ENCODE measurements at places on chromosomes 13 and 19.
A peak's percentile ranks its signal among the peaks of the same experiment; 100 is the strongest.

DNA sequence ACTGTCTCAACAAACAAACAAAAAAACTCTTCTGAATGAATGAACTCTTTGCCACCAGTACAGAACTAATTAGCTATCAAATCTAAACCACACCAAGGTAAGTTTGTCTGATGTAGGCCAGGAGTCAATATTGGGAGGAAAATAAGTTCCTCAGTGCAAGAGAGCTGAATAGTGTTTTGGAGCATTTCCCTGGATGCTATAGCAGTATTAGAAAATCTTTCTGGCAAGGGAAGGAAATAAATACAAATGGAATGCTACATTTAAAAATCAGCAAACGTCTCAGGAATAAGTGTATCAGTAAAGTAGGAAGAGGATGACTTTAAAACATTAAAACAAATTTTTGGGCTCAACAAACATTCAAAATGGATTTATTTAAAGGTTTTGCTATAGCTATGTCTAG is 81.3 kb upstream of the TMTC4 start:
- DNase-seq: no peak

DNA sequence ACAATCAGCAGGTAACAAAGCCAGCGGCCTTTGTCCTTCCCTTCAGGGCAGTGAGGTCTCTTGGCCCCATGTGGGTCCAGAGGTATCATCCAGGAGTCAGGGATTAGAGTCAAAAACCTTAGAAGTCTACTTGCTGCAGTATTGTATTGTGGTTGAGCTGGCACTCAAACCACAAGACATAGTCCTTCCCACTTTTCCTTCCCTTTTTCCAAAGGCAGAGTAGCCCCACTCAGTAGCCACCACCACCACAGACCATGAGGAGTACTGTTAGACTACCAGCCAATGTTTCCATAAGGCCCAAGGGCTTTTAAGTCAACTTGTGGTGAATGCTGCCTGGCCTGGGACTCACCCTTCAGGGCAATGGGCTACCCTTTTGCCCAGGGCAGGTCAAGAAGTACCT is 27.1 kb upstream of the CCNA1 start:
- no peak for DNase-seq

- no peak for DNase-seq
Measured at GRCh38 chr19:40691421-40692211, 1.2 kb upstream of the NUMBL start.

DNA sequence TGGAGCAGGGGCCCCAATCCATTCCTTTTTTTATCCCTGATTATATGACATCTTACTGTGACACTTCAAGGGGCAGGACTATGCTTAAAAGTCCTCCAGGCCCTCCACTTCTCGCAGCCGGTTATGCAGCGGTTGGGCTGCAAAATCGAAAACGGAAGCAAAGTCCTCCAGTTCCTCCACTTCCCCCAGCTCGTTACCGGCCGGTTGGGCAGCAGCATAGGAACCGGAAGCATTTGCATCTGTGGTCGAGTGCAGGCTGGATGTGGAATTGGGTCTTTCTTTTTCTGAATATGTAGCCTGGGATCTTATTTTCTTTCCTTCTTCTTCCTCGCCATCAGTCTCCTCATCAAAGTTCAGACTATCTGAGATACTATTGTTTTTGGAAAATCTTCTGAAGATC is 46.1 kb downstream of the OXGR1 start:
- DNase-seq: no peak

GRCh38 chr13:35848336-35849255 is 282.6 kb downstream of the DCLK1 start:
- no peak for DNase-seq

GRCh38 chr19:47680858-47681332 is 32.3 kb upstream of the EHD2 start:
- no peak for DNase-seq

DNA sequence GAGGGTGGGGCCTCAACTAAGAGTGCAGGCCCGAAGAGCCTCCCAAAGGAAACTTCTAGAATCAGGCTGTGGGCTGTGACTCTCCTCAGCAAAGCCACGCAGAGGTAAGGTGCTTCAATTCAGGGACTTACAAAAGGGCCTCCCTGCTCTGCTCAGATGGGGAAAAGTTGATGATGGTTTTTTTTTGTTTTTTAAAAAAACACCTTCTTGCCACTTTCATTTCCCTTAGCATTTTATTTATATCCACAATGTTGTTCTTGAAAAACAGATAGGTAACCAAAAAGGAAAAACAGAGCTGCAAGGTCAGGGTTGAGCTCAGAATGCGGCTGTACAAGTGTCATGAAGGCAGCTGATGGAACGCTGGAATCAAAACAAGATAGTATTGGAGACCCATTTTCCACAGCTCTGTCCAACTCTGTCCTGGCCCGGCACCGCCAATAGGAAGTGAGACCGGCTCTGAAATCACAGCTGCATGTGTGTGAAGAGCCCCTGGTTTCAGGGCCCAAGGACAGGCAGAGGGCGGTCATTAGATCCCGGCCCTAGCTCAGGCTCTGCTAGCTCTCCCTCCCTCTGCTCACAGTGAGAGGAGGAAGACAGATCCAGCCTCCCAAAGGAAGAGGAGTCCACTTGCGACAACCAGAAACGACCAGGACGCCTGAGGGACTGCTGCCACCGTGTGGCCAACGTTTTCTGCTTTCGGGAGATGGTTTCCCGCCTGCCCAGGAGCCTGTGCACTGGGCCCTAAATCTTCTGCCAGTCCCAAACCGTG is 58.3 kb downstream of the KLF2 start:
- peak; percentile 46 for DNase-seq

DNA sequence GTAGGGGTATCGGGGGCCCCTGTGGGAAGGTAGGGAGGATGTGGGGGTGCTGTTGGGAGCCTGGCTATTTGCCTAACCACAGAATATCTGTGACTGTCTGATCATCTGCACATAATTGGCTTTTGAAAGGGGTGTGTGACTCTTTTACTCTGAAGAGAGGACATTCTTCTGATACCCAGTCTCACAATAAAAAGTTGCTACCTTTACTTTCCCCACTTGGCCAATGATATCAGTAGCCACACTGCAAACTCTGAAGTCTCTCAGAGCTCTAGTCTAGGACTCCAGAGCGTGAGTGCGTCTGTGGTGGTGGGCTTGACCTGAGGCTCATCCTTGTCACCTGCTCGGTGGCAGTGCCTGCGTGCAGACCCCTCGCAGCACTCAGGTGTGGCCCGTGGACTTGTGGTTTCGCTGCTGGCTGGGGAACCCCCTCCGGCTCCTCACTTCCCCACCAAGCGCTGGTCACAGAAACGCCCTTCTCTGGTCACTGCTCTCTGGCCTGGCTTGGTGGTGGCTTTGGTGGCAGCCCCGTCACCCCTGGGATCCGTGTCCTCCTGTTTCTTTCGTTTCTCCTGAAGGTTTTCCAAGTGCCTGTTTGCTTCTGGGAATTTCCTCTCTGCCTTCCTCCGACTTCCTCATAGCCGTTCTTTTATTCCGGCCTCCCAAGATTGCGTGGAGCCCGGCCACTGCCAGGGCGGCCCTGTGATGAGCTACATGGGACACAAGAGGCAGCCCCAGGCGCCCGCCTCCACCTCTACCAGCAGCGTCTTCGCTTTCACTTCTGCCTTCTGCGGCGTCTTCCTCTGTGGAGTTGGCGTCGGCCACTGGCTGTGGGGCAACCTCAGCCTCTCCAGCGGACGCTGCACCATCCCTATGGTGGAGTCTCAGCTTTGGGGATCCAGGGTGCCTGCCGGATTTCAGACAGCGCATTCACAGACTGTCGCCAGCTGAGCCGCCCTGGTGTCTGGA is 78.0 kb downstream of the ATP11A start:
- DNase-seq: no peak

GRCh38 chr19:14459703-14460102 is 15.5 kb downstream of the PTGER1 start:
- DNase-seq: no peak

GRCh38 chr19:40662925-40663694 is 27.3 kb downstream of the NUMBL start:
- peak; percentile 77 for DNase-seq
